ENCODE measurements at places on chromosomes 5 and 9.
A peak's percentile ranks its signal among the peaks of the same experiment; 100 is the strongest.

DNA sequence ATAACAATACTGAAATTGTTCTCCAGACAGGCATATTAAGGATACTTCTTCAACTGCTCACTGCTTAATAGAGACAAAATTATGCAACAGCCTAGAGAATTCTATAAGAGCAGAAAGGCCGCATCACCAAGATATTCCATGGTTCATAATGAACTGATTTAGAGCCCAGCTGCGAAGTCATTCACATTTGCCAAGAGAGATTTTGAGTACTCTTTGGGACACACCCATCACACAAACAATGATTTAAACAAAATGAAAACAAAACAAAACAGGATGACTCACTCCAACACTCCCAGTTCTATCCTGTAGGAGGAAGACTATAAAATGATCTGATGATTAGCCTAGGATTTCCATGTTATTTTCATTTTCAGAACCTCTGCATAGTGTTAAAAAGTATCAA is 145.7 kb upstream of the GNA14 start:
- no peak for DNase-seq

GRCh38 chr9:9924376-9924775 is 688.4 kb downstream of the PTPRD start:
- DNase-seq = no peak

GRCh38 chr5:124315741-124316415 is 430.6 kb downstream of the ZNF608 start:
- no peak for DNase-seq

- DNase-seq = no peak
Measured at GRCh38 chr5:56343988-56344387, 110.9 kb upstream of the ANKRD55 start.

GRCh38 chr9:33932078-33932807 is 115.3 kb downstream of the UBE2R2 start:
- no peak for DNase-seq

GRCh38 chr9:104780796-104781395 is 17.0 kb downstream of the NIPSNAP3B start:
- no peak for DNase-seq

DNA sequence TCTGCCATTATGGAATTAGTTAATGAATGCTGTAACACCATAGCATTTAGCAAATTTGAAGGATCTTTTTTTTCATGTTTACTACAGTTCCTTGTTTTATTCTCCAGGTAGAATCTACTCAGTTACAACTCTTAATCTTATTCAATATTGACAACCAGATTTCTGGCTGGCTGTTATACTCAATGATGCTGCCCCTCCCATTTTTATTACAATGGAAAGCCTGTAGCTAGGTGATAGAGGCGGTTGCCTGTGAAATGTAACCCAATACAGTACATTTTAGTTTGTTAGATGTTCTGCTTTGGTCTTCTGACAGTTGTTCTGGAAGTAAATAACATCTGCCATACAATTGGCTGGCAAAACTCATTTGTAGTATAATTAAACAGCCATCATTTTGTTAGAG is 294.2 kb downstream of the DMRTA1 start:
- DNase-seq = no peak

- no peak for DNase-seq
Measured at GRCh38 chr5:172799416-172799815, 28.4 kb upstream of the DUSP1 start.

GRCh38 chr5:87268126-87268969 is 665 bp downstream of the RASA1 start:
- peak; percentile 73 for DNase-seq

GRCh38 chr5:93454896-93455295 is 126.1 kb downstream of the NR2F1-AS1 start:
- DNase-seq = no peak

DNA sequence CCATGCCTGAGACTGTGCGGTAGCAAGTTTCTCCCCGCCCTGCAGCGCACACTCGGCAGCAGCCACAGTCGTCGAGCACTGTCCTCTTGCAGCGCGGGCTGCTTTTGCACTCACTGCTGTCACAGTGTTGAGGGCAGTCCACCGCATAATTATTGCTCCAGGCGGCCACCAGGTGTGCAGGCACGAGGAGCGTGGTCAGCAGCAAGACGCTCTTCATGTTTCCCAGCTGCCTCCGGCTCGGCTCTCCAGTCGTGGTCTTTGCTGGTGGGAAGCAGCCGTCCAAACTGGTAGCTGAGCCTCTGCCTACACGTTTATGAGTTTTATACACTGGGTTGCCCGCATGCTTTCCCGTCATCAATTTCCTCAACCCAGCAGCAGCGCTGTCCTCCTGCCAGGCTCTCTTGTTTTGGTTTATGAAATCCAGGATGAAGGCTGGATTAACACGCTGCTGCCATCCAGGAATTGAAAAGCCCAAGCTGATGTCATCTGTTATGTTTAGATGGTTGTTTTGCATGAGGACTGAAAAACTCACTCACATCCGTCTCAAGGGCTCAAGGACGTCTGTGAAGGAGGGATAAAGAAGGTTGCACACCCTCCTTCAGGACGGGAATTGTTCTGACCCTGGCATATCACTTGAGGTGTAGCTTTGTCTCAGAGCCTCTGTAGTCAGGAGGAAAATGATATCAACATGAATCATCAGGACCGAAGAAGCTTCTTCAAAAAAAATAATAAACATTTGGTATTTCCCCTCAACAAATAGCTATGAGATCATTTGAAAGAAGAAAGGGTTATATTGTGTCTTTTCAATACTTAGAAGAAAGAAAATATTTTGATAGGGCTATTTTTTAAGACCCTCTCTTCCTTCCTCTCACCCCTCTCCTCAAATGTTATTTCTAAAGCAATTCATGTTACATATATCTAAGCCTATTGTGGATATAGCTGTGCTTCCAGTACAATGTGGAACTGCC is at the start of gene ESM1:
Gene ESM1, minus strand, starts transcription at position 293 of the 968 bp plus-strand sequence. Its CDS starts 76 bp downstream, at position 217.
- no peak for DNase-seq

- DNase-seq = no peak
Measured at GRCh38 chr9:132531195-132531594, 51.2 kb upstream of the BARHL1 start.

- DNase-seq = no peak
Measured at GRCh38 chr5:168151041-168151440, 140.4 kb upstream of the WWC1 start.

DNA sequence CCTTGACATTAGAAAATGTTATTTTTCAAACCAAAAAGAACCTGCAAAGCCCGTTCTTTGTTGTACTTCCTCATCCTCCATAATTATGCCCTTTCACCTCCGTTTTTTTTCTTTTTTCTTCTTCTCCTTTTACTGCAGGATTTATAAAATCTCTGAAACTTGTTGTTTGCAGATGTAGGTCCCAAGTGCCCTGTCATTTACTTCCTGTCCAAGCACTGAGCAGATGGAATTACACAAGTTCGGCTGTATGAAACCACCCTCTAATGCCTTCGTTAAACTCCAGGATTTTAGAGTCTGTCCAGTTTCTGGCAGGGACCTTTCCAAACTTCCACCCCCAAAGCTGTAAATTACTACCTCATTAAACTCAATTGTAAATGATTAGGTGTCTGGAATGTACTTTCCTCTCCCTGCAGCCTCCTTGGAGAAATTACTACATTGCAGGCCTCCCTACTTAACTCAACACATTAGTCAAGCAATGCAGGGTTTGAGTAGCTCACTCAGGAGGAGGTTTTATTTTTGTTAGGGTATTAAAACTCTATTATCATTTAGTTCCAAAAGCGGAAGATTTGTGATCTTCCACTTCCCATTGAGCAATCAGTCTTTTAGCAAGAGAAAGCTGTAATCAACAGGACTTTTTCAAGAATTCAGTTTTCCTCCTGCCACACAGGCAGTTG is 125.6 kb upstream of the LPAR1 start:
- DNase-seq = no peak

- no peak for DNase-seq
Measured at GRCh38 chr5:142823806-142824205, 53.6 kb downstream of the ARHGAP26 start.

GRCh38 chr9:95286151-95286550 is 31.4 kb downstream of the FANCC start:
- DNase-seq = no peak

GRCh38 chr9:115104908-115105307 is 13.0 kb downstream of the TNC start:
- DNase-seq = no peak

DNA sequence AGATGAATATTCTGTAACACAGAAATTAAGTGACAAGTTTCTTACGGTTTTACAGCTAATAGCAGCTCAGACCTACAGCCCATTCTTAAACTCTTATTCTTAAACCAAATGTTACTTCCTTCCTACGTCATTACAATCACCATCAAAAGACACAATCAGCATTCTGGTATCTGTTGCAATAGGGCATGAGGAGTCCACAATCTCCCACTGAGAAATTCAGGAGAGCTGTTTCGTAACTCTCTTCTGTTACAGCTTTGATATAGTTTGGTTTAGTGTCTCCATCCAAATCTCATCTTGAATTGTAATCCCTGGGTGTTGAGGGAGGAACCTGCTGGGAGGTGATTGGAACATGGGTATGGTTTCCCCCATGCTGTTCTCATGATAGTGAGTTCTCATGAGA is 163.4 kb downstream of the GAS1 start:
- no peak for DNase-seq

- DNase-seq = no peak
Measured at GRCh38 chr5:23820765-23821471, 313.5 kb downstream of the PRDM9 start.

DNA sequence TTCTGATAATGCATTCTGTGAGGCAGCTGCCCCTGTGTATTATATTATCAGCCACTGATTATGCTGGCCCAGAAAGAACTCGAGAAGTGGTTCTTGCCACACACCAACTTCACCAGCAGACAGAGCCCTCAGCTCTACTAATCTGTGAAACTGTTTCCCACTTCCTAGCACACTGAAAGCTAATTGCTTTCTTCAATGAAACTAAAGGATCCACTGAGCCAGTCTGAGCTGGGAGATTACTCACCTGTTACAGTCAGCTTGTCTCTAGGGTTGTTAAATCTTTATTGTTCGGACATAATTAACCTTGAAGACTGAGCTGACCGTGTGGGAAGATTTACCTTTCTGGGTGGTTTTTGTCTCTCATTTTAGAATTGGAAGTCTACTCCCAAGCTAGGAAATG is 263.2 kb downstream of the KCTD16 start:
- DNase-seq = no peak

GRCh38 chr9:75142202-75142601 is 53.9 kb downstream of the OSTF1 start:
- peak; percentile 37 for DNase-seq

GRCh38 chr9:73683862-73684591 is 532.4 kb downstream of the ANXA1 start:
- no peak for DNase-seq

- no peak for DNase-seq
Measured at GRCh38 chr9:115972843-115973595, 180.6 kb upstream of the PAPPA start.

- DNase-seq = no peak
Measured at GRCh38 chr5:176934309-176934930, 35.3 kb upstream of the HK3 start.

- peak; percentile 78 for DNase-seq
Measured at GRCh38 chr9:37528652-37529471, 43.1 kb downstream of the POLR1E start.

DNA sequence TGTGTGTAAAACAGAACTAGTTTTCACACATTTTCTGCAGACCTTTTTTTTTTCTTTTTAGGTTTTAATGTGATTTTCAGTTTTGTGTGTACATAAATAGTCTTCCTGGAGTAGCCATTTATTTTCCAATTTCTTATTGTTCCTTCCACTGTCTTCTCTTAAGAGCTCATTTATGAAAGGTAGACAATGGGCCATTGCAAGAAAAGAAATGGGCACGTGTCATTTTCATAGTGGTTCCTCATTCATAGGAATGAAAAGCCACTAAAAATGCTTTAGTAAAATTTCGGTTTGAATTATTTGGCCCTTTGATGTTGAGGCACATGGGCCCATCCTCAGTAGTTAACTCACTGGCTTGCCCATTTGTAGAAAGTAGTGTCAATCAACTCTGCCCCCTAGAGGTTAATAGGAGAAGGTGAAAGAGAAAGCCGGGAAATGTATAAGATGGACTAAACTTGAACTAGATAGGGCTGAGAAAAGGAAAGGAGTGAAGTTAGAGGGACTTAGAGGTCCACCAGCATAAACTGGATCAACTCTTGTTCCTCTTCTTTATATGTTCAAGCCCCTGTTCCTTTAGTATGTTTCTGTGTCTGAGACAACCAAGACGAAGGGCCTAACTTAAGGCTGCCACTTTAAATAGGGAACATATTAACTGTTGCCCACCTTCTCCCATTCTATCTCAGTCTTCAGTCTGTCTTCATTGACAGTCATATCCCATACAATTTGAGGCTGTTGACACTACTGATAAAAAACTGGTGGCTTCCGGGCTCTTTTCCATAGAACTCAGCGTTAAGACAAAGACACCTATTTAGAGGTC is 72.6 kb downstream of the SMARCA2 start:
- no peak for DNase-seq

DNA sequence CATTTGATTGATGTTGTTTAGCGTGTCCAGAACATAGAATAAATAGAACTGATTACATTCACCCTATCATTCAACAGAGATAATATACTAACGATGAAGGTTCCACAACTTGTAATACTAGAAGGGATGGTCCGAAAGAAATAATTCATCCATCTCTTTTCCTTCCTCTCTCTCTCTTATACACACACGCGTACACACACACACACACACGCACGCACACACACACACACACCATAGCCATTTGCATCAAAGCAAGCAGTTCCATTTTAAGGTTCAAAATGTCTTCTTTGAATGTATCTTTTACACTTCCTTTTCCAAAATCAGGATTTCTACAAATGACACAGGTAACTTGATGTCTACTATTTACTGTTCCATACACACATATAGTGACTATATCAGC is 887 bp downstream of the GDA start:
- DNase-seq = no peak

- no peak for DNase-seq
Measured at GRCh38 chr9:122070728-122071515, 22.2 kb downstream of the TTLL11 start.

DNA sequence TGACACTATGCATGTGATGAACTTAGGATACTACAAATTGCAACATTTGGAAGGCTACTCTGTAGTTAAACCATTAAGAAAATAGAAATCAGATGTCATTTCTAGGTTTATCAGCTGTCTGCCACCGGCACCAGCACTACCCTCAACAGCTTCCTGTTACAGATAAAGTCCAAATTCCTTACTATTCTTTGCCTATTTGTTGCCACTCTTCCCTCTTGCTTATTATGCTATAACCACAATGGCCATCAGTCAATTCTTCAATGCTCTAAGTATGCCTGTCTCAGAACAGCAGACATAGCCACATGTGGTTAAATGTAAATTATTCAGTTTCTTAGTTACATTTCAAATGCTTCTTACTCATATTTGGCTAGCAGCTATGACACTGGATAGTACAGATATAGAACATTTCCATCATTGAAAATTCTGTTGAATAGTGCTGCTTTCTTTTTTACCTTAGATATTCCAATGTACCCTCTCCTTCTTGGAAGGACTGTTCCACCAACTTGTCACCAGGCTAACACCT is 21.0 kb downstream of the DHX29 start:
- DNase-seq = no peak

DNA sequence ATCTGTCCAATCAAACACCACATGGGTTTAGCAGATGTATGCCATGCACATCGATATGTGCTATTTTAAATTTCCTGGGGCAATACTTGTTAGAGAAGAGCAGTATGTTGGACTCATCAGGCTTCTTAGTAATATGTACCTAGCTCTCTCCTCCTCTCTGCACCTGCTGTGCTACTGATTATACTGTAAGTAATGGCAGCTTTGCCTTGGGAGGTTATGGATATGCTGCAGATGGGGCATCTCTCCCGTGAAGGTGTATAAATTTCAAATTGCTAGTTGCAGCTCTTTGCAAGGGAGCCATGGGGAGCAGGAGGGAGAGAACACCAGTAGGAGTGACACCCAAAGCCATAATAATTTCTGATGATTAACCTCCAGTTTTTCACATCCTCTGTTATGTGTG is 101.5 kb downstream of the SPATA31D1 start:
- DNase-seq = no peak

Measured in CD4-positive, alpha-beta T cell treated with Interleukin-15 for 1 hour (primary cell).